Muscle of arm (tissue), 14 donors: ENCODE measurements at places on chromosomes 1 and 21.

- peak; percentile 69 for DNase-seq
Observed at GRCh38 chr21:26769613-26770188, 75.5 kb downstream of the ADAMTS1 start.

GRCh38 chr1:57204942-57205787 is 218.7 kb downstream of the DAB1 start:
- DNase-seq: no peak

- DNase-seq: no peak
Observed at GRCh38 chr1:202068596-202068995, 54.1 kb upstream of the GPR37L1 start.

GRCh38 chr21:38244407-38244787 is 12.4 kb upstream of the KCNJ15 start:
- DNase-seq: no peak

DNA sequence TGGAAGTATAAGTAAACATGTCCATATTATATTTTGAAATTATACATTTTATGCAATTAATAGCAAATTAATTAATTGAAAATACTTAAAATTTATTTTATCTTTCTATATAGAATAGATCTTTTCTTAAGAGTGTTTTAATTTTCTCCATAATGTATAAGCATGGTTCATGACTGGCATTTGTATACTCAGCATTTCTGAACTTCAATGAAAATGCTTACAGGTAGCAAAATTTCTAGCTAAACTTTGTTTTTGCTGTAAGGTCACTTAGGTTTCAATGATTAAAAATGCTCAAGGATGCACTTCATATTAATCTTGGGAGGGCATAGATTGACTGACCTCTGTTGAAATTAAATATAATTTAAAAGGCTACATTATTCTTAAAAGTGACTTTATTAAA is 1108.1 kb downstream of the BRINP3 start:
- no peak for DNase-seq

DNA sequence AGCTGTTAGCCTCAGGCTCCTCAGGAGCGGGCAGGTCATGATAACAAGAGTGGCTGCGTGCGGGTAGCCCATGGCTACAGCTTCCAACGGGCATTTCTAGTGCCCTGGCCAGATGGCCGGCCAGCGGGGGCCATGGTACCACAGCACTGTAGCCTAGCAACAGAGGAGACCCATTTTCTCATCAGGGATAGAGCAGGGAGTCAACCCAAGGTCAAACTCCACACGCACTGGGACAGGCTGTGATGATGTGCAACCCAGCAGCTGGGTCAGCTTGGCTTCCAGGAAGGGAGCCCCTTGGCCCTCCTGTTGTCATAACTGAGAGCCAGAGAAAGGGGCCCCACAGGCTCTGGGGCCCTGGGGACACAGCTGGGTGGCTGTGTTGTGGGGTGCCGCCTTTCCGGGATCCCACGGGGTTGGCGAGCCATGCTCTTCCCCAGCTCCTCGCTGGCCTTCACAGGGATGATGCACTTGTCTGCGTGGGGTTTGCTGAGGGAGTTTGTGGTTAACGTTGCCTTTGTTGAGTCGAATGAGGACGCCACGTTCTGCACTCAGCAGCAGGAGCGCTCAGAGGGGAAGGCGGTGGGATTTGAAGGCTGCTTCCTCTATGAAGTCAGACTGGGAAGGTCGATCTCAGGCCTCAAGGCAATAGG is 46.3 kb downstream of the COL18A1 start:
- no peak for DNase-seq

DNA sequence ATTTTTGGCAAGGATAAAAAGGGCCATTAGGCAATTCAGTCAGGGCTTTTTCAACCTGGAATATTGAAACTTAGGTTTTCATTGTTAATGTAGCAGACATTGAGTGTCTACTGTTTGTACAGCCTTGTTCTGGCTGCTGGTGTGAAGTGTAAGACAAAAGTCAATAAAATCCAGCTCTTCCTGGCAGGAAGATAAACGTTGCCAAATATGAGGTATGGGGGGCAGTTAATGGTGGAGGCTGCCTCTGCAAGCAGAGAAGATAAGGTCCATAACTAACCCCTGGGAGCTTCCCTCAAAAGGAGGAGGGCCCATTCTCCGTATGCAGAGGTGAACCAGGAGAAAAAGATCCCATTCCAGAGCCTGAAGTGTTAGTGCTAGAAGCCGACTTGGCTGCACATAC is 19.5 kb upstream of the SHE start:
- no peak for DNase-seq

DNA sequence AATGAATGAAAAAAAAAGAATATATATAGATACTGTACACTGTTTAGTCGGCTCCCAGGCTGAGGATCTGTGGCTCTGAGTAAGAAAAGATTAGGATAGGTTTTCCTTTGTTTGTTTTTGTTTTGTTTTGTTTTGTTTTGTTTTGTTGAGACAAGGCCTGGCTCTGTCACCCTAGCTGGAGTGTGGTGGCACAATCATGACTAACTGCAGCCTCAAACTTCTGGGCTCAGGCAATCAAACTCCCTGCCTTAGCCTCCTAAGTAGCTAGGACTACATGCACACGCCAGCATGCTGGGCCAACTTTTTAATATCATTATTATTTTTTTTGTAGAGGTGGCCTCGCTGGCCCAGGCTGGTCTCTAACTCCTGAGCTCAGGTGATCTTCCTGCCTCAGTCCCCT is 87.9 kb upstream of the PTBP2 start:
- DNase-seq: no peak

- DNase-seq: no peak
Observed at GRCh38 chr1:161051219-161051618, 5.4 kb upstream of the USF1 start.

- DNase-seq: no peak
Observed at GRCh38 chr1:66699213-66699612, 53.0 kb upstream of the DYNLT5 start.

- no peak for DNase-seq
Observed at GRCh38 chr1:85801520-85801919, 93.3 kb upstream of the ZNHIT6 start.

GRCh38 chr1:151108331-151108730 is 37.8 kb downstream of the GABPB2 start:
- no peak for DNase-seq

- DNase-seq: peak; percentile 61
Observed at GRCh38 chr1:230866171-230867070, 1.9 kb downstream of the C1orf198 start.

DNA sequence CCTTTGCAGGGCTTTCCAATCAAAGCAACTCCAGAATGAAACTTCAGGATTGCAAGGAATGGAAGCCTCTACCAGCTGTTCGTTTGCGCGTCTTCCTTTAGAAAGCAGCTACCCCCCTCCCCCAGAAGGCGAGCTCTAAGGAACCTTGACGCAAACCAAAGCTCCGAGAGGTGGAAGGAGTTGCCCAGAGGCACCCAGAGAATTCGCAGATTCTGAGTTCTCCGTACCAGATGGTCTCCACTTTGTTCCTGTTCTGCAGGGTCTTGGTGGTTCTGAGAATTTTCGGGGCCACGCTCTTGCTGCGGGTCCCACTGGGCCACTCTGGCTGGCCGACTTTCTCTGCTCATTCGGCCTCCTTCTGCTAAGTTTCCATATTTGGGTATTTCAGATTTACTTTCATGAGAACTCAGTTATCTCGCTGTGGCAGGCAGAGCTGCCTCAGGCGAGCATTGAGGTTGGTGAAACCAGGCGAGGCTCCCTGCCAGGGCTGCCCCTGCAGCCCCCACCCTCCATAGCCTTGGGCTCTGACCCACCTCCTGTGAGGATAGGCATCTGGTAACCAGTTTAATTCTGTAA is 801 bp downstream of the TRAF5 start:
- DNase-seq: peak; percentile 59

DNA sequence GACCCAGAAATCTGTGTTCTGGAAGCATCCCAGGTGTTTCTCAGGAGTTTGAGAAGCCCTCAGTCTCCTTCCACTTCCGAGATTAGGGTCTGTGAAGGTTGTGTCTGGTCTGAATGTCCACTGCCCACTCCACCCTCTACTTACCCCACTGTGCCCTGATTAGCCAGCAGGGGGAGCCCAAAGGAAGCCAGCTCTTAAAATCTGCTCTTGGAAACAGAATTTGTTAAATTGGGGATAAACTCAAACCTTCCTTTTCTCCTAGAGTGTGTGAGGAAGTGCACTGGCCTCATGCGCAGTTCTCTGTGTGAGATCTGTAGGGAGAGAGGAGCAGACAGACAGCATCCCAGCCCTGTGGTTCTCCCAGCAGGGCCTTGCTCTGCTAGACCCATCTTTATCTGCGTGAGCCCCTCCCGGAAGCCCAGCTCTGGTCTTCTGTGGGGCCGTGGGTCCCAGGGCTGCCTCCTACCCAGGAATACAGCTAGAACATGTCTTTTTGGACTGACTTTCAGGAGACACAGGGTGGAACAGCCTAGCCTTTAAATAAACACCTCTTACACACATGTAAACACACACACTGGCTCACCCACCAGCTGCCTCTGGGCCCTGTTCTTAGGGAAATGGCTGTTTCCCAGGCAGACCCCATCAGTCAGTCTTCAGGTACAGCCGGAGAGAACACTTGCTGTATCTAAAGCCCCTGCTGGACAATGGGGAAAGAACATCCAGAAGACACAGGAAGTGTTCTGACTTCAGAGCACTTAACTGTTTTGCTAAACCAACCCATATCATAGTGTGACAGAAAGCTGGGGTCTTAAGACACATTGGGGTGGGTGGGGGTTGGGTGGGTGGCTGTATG is 52.2 kb downstream of the SMYD2 start:
- peak; percentile 67 for DNase-seq

DNA sequence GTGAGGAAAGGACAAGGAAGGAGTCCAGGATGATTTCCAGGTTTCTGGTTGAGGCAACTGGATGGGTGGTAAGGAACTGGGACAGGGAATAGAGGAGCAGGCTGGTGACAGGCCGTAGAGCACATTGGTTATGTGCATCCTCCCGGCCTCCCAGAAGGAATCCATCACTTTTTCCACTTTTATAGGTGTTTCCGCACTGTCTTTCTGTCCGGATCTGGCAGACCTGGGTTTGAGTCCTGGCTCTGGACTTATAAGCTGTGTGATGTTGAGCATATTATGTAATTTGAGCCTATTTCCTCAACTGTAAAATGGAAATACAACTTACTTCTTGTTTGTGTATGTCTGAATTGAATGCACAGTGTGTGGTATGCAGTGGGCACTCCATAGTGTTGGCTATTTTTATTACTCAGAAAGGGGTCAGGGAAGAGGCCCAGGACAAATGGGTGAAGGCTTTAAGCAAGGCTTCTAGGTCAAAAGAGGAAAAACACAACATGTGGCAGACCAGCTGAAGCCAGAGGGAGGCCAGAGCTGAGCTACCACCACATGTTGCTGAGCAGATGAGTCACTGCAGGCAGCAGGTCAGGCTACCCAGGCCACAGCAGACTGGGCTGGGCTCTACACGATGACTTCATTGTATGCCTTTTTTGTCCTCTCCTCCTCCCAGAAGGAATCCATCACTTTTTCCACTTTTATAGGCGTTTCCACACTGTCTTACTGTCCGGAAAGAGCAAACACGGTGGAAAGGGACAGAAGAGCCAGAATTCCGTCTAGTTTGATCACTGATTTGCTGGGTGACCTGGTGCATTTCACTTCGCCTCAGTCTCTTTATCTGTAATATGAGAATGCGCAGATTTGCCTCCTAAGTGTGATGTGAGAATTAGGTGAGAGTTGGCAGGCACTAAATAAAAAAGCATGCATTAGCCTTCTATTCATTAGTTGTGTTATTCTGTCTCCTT is 791 bp upstream of the MAST2 start:
- peak; percentile 83 for DNase-seq

- peak; percentile 51 for DNase-seq
Observed at GRCh38 chr1:94481473-94481933, 60.1 kb downstream of the F3 start.

GRCh38 chr1:224505454-224506093 is 71.0 kb upstream of the WDR26 start:
- no peak for DNase-seq

GRCh38 chr1:61447968-61448430 is 276.9 kb downstream of the TM2D1 start:
- no peak for DNase-seq

- peak; percentile 66 for DNase-seq
Observed at GRCh38 chr1:32893198-32894018, 7.1 kb downstream of the HPCA start.

DNA sequence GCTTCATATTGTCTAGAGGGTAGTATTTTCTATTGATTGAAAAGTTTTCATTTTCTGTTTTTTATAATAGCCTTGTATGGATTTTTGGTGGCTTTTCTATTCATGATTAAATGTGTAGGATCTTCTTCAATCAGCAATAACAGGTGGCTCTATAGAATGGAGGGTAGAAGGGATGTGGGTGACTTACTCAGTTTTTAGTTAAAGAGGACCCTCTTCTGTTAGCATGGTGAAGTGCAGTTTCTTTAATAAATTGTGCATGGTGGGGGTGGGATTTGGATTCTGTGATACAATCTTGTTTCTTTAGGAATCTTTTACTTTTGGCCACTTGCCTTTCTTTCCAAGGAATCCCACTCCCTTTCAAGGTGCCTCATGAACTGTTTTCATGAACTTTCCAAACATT is 64.7 kb downstream of the SLC35A3 start:
- DNase-seq: peak; percentile 30

GRCh38 chr1:159927849-159928431 is 2.6 kb upstream of the TAGLN2 start:
- DNase-seq: no peak

DNA sequence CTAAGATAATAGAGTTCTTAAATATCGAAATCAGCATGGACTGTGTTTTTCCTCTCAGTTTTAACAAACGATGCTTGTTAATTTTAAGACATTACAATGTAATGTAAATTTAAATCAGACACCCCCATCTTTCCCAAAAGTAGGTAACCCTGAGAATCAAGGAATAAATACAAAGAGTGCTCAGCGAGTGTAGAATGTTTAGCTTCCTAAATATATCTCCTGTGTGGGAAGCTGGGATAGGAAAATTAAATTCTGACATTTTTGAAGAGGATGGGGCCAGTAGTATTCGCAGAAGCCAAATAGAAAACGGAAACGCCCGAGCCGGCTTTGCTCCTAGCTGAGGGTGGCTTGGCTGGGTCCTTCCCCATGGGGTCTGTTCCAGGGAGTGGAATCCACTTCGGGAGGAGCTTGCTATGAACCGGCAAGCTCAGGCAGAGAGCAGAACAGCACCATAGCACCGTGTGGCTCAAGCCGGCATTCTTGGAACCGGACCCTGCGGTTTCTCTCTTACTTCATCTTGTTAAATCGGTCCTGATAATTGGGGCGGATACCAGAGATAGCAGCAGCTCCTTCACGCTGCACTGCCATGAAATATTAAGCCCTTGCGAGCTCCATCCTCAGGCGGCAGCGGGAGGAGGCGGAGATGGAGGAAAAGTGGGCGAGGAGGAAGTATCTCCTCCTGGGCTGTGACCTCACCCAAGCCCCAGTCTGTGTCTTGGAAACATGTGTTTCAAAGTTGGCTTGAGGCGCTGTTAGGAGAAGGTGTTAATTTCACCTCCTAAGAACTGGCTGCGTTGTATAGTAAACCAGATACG is 24.9 kb downstream of the MAP3K7CL start:
- DNase-seq: no peak
